Stimulated activated CD4-positive, alpha-beta T cell treated with anti-CD3 and anti-CD28 coated beads, Interleukin-15, amount 100 ng/mL, for 1 hour (primary cell): ENCODE measurements at places on chromosomes 1 and 21.

DNA sequence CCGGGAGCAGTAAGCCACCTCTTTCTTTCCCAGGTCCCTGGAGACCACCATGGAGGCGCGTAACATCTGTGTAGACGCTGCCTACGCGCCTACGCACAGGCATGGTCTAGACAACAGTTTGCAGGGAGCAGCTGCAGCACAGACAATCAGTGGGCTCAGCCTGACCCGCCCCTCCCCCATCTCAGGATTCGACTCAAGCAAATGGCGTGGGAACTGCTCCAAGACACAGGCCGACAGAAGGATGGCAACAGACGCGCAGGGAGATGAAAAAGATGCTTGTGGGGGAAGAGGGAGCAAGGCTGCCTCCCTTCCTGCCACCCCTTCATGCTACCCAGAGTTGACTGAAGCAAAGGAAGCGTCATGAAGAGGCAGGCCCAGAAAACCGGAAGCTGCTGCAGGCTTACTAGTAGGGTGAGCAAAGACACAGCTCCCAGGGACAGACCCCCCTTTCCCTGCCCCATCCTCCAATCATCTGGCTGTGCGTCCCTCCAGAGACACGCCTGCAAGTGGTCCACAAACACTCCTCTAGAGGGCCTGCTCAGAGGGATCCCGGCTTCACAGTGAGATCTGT, 19.5 kb downstream of the STK40 start:
- DNase-seq, result no peak

DNA sequence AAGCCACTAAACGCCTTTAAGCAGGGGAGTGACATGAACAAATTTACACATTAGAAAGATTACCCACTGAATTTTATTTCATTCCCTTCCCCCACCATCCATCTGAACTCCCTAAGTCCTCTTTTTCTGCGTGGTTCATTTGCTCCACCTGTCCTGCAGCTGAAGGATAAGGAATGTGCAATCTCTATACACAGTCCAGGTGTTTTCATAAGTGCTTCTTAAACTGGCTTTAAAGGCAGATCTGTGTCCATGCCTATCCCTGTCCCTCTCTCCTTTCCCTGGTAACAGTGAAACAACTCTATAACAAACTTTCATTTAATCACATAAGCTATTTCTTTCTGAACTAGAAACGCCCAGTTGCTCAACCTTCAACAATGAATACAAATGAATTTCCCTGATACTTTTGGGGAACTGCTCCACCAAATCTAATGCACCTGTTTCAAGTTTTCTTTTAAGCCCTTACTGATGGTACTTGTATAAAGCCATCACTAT, 8.4 kb downstream of the GSTM3 start:
- DNase-seq, result no peak

DNA sequence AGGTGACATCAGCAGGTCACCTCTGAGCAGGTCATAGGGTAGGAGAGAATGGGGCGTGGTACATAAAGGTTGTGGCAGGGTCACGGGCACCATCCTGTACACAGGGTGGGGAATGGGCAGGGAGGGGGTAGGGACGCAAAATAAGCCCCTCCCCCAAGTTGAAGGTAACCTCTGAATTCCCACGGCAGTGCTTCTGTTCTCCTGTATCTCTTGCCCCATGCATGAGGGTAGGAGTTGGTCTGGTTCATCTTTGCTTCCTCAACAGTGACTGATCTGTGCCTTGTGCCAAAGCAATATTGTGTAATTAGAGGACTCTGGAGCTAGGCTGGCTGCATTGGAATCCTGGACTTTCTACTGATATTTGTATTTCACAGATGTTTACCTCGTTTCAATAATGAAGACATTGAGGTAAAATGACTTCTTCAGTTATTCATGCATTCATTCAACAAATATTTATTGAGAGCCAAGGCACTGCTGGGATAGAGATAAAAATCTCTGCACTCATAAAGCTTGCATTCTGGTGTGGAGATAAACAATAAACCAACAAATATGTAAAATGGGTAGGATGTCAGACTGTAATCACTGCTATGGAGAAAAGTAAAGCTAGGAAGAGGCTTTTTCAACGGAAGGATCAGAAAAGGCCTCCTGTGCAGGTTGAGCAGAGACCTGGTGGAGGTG, 18.4 kb upstream of the GFI1 start:
- no peak for DNase-seq

DNA sequence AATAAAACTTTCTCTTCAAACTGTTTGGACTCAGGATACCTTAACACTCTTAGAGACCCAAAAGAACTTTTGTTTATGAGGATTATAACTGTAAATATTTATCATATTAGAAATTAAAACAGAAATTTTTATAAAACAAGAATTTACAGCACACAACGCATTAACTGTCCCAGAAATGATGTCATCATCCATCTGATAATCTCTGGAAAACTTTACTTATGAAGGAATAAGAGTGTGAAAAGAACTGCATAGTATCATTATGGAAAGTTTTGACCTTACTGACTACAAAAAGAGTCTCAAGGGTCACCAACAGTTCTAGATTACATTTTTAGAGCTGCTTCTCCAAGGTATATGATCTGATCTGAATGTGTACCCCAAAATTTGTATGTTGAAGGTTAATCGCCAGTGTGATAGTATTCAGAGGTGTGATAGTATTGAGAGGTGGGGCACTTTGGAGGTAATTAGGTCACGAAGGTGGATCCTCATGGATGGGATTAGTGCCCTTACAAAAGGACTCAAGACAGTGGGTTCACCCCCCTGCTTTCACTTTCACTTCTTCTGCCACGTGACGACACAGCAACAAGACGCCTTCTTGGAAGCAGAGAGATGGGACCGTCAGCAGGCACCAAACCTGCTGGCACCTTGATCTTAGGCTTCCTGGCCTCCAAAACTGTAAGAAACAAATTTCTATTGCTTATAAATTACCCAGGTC, 95.7 kb upstream of the NR5A2 start:
- DNase-seq, result no peak

- DNase-seq, result no peak
Measured at GRCh38 chr1:78071696-78072095, 25.9 kb downstream of the GIPC2 start.

DNA sequence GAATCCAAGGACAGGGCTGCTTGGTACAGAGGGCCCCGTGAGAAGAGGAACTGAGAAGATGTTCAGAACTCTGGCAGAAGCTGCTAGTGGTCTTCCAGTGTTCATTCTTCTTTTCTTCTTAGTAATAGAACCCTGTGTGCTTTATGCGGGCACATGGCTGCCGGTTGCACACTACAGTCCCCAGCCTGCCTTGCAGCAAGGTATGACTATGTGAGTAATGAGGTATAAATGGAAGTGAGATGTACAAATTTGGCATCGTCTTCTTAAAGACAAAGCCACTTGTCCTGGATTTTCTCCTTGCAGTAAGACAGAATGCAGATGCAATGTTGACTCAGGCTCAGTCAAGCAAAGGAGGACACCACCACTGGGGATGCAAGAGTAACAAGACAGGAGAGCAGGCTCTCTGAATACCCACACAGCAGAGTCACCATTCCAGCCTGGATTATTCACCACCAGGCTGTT, 15.0 kb upstream of the ATP1B1 start:
- no peak for DNase-seq

DNA sequence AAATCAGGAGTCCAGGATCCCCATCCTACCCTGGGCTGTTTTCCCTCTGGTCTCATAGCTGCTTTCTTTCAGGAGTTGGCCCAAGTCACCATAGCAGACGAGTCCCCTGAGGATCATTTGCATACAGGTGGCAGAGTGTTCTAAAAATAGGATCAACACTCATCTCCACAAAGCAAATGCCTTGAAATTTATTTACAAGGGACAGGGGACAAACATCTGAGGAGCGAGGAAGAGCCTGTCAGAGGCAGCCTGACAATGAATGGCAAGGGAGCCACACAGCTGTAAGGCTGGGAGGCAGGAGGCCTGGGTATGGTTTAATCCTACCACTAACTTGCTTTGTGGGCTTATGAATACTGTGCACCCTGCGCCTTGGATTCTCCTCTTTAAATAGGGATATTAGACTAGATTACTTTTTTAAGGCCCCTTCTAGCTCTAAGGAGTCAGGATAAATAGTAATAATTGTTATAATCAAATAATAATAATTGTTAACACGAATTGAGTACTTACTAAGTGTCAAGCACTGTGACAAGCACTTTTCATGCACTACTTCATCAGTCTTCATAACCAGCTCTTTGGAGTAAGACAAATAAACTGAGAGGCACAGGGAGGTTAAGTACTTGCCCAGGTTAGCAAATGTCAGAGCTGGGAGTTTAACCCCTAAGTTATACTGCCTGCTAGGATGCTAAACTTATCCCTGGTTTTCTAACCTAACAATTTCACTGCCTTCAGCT, 34.5 kb downstream of the RAB3B start:
- DNase-seq, result no peak

GRCh38 chr1:182644886-182645285, 39.5 kb downstream of the RGS8 start:
- no peak for DNase-seq

- no peak for DNase-seq
Measured at GRCh38 chr1:67793562-67793961, 39.7 kb downstream of the GNG12 start.

DNA sequence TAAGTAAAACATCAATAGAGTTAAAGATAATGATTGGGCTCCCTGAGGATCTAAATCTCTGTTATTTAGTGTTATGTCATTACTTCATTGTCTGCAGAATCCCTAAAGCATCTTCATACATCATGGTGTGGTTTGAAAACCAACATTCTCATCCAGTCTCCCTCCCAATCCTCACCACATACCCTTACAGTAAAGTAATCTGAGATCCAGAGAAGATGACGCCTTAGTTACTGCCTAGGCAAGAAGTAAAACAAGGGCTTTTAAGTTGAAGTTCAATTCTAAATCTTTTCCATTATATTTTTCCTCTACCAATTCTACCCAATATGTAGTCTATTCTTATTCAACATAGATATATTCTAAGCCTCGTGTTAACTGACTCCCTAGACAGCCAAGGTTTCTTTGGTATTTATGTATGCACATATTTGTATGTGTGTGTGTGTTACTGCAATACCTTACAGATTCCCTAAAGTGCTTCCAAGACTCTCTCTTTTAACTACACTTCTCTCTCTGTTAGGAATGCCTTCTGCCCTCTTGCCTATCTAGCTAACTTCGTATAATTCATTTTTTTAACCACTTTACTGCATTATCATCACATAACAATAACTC, 17.3 kb downstream of the DPH5 start:
- DNase-seq, result no peak

DNA sequence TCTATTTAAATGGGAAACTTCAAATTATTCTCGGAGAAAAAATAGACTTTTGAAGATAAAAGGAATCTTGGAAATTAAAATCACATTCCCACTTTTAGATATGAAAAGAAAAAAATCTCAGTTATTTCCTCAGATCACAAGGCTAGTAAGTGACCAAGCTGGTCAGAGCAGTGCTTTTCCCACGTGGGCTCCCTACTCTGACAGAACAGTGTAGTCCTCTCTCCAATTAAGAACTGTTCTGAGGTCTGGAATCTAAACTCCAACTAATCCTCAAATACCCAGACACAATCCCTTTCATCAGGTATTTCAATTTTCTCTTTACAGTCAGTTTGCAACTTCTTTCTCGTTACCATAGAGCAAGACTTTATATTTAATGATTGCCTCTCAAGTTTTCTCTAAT, 50.6 kb downstream of the RGS21 start:
- no peak for DNase-seq

DNA sequence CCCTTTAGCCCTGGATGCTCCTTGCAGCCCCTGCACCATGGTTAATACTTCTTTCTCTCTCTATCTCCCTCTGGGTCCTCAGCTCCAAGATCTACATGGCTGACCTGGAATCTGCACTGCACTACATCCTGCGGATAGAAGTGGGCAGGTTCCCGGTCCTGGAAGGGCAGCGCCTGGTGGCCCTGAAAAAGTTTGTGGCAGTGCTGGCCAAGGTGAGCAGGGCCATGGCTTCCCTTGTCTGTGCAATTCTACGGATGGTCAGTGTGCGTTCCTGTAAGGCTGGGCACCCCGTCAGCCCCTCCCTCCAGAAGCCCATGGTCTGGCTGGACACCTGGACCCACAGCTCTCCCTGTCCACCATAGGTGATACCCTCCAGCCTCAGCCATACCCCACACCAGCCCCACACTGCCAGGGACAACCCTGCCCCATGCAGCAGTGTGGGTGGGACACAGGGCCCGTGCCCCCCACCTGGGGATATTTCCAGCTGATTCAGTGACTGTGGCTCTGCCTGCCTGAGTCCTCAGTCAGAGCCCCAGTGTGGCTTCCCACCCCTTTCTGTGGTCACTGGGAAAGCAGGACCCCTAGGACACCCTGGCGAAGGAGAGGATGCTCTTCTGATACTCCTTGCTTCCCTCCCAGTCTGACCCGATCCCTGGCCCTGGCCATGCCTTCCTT, 31.4 kb downstream of the QSOX1 start:
- no peak for DNase-seq

DNA sequence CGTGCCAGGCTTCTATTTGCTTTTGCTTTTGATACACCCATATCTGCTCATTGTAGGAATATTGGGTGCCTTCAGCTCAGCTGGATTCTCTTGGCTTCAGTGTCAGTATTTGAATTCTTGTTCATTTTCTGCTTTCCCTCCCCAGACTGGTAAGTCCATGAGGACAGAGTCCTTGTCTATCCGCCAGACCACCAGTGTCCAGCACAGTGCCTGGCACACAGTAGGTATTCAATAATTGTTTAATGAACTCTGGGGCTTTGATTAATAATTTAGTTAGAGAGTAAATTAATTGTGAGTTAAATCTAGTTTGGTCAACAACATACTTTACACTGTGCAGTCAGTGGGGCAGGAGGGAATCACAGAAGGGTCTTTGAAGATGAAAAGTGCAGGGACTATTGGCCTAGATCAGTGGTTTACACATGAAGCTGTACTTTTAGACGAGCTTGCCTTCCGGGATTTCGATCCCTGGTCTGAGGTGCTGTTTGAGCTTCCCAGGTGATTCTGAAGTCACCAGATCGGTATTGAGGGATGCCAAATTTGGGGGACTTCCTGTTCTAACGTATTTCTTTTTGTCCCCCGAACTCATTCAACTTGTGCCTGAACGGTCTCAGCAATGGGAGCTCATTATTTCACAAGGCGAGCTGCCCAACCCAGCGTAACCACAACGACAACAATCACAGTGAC, 119.1 kb upstream of the JUN start:
- no peak for DNase-seq

GRCh38 chr1:87973896-87974295, 645.2 kb downstream of the LMO4 start:
- DNase-seq, result no peak

GRCh38 chr21:26844258-26845065, 747 bp downstream of the ADAMTS1 start:
- DNase-seq, result no peak

GRCh38 chr1:184409011-184409410, 22.2 kb downstream of the C1orf21 start:
- no peak for DNase-seq
